NCI-H1694 (cell line): ENCODE measurements at places on chromosomes 4 and X.

- DNase-seq = no peak
These were observed 147.2 kb downstream of the SPATA18 start for GRCh38 chr4:52198294-52198693.

DNA sequence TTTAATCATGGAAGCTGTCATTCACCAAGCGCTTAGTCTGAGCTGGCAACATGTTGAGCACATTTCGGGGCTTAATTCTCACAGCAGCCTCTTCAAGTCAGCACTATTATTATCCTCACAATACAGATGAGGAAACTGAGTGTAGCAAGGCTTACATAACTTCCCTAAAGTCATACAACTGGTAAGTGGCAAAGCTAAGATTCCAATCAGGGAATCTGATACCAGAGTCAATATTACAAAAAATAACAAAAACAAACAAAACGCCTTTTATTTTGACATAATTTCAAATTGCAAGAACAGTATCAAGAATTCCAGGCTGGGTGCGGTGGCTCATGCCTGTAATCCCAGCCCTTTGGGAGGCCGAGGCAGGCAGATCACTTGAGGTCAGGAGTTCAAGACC lies 120.4 kb upstream of the DUSP21 start:
- no peak for DNase-seq

DNA sequence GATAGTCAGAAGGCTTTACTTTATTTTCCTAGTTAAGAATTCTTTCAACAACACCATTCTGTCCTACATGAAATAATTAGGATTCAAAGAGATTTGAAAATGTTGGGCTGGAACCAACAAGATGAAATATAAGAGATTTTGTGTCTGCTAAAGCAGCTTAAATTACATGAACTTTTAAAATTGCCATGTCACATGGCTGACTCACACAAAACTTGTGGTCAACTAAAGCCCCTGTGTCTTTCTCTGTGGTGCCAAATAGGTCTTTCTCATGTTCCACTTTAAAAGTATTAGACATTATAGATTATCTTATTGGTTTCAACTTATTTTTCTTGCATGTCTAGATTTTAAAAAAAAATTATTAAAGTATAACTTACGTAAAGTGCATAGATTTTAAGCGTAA lies 60.8 kb upstream of the FHL1 start:
- no peak for DNase-seq

DNA sequence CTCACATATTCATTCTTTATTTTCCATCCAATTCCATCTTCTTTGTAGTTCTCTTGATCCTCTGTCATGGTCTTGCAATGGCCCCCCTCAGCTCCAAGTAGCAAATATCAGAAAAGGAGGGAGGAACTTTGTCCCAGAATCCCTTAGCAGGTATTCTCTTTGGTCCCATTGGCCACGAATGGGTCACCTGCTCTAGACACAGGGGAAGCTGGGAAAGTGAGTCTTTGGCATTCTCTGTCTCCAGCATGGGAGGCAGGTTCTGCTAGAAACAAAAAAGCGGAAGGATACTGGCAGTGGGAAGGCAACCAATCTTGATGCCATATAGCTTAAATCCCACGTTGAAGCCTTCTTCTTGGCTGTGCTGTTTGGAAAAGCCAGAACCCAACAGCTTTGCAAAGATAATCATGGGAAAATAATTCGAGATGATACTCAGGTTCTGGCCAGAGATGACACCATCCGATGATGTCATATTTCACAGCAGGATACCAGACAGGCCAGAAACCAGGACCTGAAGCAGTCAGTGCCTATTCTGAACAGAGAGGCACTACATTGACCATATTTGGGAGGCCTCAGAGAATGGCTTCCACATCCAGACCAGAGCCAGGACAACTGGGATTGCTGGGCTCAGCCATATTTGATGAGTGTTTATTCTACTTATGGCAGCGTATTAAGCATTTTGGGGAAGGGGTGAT lies 110.4 kb upstream of the ATXN3L start:
- no peak for DNase-seq

DNA sequence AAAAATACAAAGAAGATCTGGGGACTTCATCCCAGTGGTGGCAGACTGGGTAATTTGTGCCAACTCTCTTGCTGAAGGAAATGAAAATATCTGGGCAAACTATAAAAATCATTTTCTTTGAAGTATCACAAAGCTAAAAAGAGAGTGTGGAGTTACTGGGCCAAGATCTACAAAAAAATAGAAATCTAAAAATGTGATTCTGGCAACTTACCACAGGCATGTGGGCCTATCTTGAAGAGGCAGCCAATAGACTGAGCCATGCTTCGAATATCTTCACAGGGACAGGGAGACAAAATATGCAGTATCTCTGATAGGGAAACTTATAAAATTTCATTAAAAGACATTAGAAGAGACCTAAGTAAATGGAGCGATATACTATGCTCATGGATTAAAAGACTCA lies 168.8 kb downstream of the RCHY1 start:
- no peak for DNase-seq

- no peak for DNase-seq
These were observed 153.9 kb downstream of the CCNG2 start for GRCh38 chr4:77310931-77311330.

DNA sequence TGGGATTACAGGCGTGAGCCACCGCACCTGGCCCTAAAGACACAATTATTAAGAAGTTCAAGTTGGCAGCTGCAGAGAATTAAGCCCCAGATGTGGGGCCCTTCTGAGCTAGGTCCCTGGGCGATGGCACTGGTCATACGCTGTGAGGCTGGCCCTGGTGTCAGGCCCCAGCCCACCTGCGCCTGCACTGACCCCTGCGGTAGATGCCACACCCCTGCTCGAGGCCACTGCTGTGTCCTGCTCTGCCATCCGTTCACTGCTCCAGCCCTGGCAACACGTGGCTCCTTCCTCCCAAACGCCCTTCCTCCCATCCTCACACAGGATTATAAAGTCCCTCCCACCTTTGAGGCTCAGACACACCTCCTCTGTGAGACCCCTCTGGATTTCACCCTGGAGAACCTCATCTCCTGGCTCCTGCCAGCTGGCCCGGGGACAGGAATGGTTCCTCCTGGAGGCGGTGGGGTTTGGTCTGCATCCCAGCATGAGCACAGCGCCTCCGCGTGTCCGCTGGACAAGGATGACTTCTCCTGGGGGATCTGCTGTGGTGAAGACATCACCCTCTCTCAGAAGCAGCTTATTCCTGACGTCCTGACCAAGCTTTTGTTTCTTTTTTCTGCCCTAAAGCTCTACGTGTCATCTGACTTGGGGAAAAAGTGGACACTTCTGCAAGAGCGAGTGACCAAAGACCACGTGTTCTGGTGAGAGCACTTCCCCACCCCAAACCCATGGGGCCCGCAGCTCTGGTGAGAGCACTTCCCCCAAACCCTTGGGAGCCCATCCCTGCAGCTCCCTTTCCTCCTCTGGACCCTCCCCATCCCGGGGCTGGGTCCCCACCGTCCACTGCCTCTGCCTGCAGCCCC lies 219.0 kb upstream of the PSAPL1 start:
- DNase-seq = no peak

DNA sequence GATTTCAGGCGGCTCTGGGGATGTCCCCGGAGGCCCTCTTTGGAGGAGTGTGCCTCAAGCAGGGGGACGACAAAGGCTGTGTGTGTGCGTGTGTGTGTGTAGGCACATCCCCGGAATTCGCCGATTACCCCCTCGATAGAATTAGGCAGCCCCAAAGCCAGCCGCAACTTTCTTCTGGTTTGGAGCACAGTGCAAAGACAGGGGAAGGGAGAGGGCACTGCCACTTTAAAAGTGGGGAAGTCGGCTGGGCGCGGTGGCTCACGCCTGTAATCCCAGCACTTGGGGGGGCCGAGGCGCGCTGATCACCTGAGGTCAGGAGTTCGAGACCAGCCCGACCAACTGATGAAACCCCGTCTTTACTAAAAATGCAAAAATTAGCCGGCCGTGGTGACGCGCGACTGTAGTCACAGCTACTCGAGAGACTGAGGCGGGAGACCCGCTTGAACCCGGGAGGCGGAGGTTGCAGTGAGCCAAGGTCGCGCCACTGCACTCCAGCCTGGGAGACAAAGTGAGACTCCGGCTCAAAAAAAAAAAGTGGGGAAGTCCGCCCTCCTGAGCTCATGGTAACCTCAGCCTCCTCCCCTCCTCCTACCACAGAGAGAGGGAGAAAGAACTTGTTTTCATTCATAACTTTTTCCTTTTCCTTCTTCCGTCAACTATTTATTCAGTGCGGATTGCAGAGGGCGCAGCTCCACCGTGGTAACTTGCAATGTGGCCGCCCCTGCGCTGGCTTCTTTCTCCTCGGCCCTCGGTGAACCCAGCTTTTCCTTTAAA lies 2.4 kb downstream of the SPRY1 start:
- no peak for DNase-seq

GRCh38 chr4:1345903-1346780 lies 866 bp upstream of the UVSSA start:
- no peak for DNase-seq

- no peak for DNase-seq
These were observed 53.3 kb downstream of the SCD5 start for GRCh38 chr4:82745173-82745842.

DNA sequence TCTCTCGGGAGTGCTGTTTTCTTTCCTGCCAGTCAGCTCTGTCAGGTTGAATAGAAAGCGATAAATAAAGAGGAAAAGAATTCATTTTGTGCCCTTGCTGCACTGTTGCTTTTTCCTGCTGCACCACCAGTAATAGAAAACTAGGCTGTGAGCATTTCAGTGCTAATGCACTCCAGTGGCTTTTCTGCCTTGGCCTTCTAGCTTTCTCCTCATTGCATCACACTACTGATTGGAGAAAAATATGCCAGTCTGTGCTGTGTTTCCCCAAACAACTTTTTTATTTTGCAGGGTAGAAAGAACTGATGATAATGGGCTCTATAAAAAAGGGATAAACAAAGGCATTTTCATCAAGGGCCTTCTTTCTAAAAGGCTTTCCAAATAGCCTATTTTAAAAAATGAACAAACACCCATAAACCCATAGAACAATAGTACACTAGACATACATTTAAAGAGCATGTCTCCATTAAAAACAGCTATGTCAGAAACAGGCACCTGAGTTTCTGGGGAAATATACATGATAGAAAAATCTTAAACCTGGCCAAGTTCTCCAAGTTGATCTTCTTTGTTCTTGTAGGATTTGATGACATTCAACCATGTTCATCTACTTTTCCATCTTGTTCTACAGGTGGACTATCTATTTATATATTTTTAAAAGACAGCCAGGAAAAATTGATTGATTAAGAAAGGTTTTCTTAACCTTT lies 86.3 kb downstream of the GPRIN3 start:
- no peak for DNase-seq

- no peak for DNase-seq
These were observed 46.6 kb downstream of the TENM3 start for GRCh38 chr4:182289809-182290208.

GRCh38 chrX:37785569-37785968 lies 5.7 kb downstream of the CYBB start:
- DNase-seq = no peak

DNA sequence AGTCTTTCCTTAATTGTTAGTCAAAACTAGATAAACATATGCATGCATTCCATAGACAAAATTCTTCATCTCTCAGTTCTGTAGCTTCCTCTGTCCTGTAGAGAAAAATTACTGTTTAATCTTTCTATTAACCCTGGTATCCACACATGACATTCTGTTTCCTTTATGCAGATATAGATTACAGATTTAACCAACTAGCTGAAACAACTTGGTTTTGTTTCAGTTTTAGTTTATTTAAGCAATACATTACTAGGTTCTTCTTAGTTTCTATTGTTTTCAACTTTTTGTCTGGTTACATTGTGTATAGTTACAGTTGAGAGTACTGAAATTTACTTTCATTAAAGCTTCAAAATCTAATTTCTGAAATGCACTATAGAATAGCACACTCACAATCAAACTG lies 933.9 kb upstream of the EPHA5 start:
- no peak for DNase-seq

DNA sequence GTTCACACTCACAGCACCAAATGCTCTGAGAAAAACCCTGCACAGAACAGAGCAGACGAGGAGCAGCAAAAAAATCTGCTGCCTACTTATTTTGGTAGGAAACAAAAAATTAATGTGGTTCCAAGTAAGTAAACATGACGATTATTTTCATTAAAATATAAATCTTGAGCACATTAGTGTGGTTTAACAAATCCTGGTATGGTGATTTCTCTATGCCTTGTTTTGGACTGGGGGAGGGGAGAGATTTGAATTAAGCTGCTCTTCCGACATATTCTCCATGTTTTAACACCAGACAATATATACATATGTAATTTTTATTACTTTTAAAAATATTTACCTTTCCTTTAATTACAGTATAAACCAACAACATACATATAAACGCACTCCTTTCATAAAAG lies 1.8 kb downstream of the CAMK2D start:
- DNase-seq = no peak

DNA sequence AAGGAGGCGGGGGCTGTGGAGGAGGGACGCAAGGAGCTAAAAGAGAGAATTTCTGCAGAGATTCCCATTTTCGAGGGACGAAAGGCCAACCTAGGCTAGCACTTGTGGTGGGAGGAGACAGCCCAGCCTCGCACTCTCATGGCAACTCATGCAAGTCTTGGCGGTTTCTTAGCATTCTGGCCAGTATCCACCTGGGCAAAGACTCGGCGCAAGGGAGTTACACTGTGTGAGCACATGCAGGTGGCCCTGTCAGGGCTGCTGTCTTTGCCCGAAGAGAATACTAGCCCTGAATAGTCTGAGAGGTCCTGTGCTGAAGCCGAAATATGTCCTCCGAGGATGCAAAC lies 15.5 kb downstream of the MCF2 start:
- DNase-seq = no peak

DNA sequence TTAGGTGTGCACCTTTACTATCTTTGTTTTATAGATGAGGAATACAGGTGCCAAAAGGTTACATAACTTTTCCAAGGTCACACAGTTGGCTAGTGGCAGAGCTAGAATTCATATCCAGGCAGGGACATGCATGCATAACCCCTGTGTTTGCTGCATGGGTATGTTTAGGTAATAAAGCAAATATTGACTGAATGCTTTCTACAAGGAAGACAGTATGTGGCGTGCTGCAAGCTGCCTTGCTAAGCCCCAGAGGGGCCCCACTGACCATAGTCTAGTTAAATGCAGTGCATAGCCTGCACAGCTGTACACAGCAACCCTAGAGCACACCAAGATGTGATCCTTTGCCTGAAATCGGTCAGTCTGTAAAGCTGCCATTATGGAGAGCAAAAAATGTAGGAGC lies 320.5 kb upstream of the IGFBP7 start:
- DNase-seq = no peak

DNA sequence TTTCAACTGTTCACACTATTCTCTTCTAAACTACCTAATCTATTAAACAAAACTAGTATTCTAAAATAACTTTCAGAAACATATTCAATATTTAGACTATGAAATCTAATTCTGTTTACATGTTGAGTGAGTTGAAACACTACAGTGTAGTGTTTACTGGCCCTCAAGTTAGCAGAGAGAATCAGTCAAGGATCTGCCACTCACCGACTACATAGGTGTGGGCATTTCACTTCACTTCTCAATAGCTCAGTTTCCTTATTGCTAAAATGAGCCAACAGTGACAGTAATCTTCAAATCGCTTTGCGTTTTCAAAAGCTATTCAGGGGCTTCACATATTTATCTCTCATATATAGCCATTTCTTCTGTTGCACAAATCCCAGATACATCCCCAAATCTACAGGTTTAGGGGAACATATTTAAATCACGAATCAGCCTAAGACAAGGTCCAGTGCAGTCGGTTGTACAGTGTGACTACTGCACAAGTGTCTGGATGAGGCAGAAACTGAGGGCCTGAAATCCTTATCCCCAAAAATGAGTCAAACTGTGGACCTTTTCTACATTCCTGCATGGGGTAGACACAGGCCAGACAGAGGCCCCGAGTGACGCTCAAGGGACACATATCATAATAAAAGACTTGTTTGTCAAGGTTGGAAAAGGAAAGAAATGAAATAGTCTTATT lies 129.8 kb downstream of the PPP3CA start:
- no peak for DNase-seq
